Right atrium auricular region (tissue), 2 donors: ENCODE measurements at places on chromosomes 6 and 20.

- DNase-seq = no peak
Measured at GRCh38 chr6:163857421-163857820, 442.9 kb downstream of the QKI start.

GRCh38 chr20:19272976-19273654 lies 60.7 kb downstream of the SLC24A3 start:
- no peak for DNase-seq

- DNase-seq = peak; percentile 90
Measured at GRCh38 chr20:31608251-31608945, 3.3 kb downstream of the ID1 start.

- no peak for DNase-seq
Measured at GRCh38 chr20:8800089-8800488, 268.8 kb upstream of the PLCB4 start.

- DNase-seq = no peak
Measured at GRCh38 chr20:32339116-32339515, 19.0 kb upstream of the ASXL1 start.

DNA sequence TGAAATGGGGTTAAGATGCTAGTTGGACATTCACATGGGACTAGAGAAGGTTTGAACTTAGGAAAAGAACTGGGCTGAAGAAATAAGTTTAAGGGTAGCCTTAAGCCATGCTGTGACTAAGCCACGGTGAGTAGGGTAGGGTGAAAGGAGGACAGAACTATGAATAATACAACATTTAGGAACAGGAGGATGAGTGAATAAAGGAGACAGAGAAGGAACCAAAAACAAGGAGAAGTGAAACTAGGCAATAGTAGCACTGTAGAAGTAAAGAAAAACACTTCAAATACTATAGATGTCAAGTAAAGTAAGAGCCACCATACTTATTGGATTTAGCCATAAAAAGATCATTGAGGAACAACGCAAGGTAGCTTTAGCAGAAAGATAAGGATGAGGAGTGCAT lies 111.2 kb downstream of the KCNQ5 start:
- DNase-seq = no peak

- DNase-seq = no peak
Measured at GRCh38 chr6:147033267-147033666, 170.9 kb upstream of the STXBP5 start.

GRCh38 chr6:145271040-145271439 lies 464.3 kb downstream of the EPM2A start:
- DNase-seq = no peak

DNA sequence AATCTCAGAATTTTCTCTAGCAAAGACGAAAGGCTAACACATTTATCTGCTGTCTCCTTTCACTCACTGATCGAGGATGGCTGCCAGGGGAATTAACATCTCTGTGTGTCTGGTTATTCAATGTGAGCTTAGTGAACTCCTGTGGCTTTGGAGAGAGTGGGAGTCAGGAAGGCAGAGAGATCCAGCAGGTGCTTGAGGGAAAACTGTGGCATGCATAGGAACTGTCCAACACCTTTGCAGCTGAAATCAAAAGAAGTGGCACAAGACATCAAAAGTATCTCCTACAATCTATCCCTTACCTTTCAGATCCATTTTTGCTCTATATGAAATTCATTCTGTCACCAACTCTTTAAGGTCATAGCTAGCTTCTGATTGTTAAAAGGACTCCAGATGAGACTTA lies 11.8 kb upstream of the FAM184A start:
- no peak for DNase-seq

DNA sequence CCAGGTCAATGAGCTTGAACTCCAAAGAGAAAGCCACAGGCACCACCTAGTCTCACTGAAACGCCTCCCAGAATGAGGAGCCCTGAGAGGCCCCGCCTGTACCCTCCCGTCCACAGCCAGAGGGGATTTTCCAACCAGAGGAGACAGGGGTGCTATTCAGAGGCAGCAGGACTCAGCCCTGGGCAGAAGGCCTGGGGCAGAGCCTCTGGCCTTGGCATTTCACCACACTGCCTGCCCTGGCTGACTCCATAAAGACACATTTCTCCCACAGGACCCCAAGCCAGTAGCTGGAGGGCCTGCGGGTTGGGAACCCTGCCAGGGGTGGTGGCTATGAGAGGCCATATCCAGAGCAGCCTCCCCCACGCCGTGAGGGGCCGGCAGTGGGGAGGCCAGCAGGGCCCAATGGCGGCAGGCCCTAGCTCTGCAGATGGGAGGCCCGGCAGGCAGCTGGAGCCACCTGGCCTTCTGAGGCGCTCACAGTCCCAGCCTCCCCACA lies 159.3 kb downstream of the PREX1 start:
- no peak for DNase-seq

DNA sequence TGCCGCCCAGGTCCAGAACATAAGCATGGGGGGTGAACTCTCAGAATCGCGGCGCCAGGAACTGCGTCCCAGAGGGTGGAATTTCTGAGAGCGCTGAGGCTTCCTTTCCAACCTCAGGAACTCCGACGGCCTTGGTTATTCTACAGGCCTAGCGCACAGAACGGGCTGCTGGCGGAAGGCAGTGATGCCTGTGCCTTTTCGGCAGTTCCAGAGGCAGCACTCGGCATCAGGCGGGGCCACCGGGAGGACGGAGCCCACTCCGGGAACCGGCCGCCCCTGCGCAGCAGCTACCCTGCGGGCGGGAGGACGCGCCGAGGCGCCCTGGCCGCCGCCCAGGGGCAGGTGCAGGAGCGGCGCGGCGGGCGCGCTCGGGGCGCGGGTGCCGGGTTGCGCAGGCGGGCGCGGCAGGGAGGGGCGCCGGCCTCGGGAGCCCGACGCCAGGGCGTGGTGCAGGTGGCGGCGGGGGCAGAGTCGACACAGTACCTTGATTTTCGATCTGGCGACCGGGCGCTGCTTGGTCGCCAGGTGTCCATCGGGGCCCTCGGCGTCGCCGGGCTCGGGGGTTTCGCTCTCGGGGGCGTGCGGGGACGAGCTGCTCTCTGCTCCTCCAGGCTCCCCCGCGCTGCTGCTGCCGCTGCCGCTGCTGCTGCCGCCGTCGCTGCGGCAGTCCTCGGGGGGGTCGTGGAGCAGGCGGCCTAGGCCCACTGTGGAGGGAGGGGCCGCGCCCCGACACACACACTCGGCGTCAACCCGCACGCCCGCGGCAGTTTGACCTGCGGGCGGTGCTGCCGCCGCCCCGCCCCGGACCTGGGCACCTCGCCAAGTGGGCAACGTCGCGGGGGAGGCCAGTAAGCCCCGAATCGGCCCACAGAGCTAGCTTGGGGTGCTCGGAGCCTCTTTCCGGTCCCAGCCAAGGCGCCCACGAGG lies 1.3 kb downstream of the OVOL2 start:
- DNase-seq = no peak

DNA sequence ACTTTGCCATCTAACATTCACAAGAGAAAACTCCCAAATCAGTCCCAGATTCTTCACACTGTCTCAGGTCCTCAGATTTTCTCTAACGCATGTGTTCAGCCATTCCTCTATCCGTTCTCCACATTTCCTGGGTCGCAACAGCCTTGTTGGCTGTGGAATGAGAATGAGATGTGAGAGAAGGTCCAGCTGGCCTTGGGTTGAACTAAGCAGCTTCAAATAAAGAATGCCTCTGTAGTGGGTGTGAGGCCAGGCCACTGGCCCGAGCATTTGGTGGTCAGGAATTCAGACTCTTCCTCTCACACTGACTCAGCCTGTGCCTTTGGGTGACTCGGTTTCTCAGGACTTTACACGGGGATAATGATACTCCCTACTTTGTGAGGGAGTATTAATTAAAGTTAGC lies 73.8 kb upstream of the CCN6 start:
- no peak for DNase-seq

DNA sequence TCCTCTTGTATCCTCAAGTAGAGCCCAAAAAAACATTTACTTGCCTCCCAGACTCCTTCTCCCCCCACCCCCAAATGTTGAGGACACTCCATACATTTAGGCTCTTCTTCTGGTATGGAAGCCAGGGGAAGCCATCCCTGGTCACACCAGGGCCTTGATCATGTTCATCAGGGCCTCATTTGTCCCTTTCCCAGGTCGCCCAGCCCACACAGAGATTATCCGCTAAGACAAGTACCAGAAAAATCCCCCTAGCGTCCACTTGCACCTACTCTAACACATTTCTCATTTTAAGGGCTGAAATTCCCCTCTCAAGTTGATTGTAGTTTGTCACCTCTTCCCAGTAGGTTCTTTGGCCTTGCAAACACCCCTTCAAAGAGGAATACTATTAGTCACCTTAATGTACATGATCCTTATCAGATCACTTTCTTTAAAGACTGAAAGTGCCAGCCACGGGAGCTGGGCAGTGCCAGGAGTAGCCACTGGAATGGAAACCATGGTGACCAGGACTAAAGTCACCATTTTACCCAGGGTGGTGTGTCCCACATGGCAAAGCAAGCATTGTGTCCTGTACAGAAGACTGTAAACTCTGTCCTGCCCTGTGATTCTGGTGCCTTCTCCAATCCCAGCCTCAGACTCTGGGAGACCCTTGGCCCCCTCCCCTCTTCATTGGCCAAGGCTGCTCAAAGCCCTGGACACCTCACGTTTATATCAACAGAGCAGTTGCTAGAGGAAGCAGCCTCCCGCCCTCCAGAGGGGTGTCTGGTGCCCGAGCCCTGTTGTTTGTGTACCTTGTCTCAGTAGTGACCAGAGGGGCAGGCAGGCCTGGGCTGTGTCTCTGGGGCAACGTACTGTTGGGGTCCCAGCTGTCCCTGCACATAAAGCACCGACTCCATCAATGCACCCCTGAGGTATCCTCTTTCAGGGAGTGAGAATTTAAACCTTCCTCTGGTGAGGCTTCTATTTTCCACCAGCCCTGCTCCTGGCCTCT lies 5.0 kb upstream of the APOBEC2 start:
- no peak for DNase-seq

- no peak for DNase-seq
Measured at GRCh38 chr20:51426718-51427650, 115.5 kb downstream of the NFATC2 start.

- no peak for DNase-seq
Measured at GRCh38 chr20:46642265-46642968, 8.8 kb downstream of the SLC13A3 start.

DNA sequence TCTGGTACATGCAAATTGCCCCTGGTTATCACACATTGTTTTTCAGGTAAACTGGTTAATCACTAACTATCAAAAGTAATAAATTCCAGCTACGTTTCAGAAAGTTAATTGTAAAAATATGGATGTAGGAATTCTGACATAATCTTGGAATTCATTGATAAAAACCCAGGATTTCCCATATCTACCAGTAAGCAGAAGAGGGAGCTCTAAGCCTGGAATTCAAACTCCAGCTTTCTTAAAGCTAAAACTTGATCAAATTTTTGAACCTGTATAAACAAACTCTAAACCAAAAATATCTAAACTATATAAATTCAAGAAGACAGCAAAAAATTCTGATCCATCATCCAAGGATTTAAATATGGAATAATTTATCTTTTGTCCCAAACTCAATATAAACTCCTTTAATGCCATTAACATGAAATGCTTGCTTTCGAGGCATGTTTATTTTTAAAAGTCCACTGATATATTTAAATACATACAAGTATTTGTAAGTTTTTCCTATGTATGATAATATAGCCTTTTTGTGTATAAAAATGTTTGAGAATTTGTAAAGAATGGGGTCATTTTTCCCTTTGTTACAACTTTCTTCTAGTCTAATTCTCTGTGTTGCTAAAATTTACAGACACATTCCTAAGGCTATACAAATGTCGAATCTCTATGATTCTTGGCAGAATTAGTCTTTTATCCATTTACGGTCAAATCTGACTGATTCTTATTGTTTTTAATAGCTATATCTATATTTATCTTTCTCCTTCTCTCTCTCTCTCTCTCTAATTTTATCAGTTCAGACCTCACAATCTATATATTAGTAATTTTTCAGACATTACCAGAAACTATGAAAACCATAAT lies 91.4 kb upstream of the RNF217 start:
- DNase-seq = no peak

DNA sequence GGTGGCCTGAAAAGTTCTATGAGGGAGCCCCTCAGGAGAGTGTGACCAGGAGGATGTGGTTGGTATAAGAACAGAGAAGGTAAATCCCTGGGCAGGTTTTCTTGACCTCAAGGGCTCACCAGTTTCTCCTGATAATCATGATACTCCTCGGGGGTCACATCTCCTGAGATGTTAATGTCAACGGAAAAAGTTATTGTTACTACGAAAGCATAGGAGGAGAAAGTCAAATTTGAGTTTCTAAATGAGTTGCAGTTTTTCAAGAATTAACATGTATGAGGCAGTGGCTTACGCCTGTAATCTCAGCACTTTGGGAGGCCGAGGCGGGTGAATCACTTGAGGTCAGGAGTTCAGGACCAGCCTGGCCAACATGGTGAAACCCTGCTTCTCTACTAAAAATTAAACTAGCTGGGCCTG lies 23.4 kb downstream of the MGME1 start:
- peak; percentile 0 for DNase-seq

- DNase-seq = peak; percentile 72
Measured at GRCh38 chr20:35600993-35601973, 14.3 kb upstream of the SPAG4 start.

GRCh38 chr20:63100926-63101699 lies 94.3 kb upstream of the BHLHE23 start:
- DNase-seq = no peak

- DNase-seq = no peak
Measured at GRCh38 chr6:111565326-111566221, 40.1 kb downstream of the TRAF3IP2 start.

GRCh38 chr6:100663219-100663863 lies 198.6 kb upstream of the SIM1 start:
- DNase-seq = no peak

DNA sequence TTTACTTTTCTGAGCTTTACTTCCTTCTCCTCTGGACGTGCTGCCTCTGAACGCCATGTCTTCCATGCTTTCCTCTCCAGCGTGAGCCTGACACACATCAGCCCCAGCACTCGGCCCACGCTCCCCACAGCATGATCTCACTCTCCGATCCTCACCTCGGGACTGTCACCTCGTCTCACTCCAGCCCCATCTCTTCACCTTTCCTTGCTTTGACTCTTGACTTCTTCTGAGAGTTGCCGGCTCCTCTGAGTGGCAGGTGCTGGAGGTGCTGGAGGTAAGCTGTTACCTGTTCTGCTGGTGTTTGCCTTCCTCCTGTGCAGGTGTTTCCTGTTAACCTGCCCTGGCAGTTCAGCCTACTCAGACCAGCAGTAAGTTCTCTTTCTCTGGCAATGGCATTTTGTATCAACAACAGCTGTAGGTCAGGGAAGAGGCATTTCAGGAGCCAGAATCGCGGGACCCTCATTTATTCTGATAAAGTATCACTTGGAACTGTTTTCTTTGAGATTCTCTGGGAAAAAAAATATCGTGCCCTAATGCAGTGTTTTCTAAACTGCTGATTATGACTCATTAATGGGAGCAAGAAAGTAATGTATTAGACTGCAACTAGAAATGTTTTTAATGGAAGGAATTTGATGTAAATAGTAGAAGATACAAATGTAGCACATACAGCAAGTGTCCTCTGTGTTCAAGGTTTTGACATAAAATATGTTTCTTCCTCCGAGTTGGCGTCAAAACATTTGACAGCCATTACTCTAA lies 106.5 kb downstream of the ARID1B start:
- DNase-seq = no peak

DNA sequence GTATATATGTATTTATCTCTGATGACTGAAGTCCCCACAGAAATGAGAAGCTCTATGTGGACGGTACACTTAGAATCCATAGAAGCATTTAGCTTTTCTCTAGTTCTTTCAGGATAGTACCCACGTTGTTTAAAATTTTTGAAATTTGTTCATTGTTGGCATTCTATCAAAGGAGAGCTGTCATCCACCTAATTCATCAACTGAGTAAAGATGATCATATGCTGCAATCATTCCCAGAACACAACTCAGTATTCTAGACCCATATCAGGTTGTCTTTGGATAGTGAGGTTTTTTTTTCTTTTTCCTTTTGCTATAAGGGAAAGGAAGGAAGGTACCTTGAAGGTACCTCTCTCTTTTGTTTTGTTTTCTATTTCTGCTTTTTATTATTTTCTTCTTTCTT lies 9.3 kb downstream of the SERAC1 start:
- no peak for DNase-seq
